ENCODE measurements at places on chromosomes 2 and 18.

DNA sequence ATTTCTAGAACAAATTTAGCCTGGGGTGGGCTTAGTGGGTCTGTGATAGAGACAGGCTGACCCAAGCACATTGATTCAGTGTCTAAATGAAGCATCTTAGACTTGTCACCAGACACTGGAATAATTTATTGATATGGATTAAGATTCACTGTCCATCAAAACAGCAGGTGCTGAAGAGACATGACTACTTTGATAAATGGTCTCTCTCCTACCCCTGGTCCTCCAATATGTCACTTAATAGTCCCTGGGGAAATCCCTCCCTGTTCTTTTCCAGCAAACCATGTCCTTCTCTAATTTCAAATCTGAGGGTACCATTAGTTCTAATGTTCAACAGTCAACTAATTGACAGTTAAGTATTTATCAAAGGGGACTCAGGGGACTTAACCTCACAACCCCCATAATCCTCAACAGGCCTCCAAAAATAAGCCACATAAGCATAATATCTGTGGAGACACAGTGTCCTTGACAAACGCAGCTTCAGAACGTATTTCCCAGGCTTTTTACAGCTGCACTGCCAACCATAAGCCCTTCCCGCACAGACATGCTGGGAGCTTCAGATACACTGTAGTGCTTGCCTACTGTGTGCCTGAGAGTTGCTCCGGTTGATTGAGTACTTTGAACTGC lies 391.0 kb downstream of the THSD7B start:
- DNase-seq: no peak

DNA sequence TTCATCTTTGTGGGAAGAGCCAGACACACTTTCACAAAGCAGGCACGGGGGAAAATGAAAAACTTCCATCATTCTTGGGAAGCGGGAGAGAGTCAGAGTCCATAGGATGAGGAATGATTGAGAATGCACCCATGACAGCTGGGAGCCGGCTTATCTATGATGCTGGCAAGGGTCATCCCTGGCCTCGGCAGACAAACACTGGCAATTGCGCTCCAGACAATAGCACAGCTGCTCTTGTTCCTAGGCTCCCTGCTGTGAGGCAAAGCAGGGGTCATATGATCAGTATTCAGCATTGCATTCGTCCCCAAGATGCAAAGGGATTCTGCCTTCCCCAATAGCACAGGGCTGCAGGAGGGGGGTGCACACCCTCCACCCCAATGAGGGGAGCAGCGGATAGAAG lies 33.0 kb downstream of the CYRIA start:
- no peak for DNase-seq

- no peak for DNase-seq
Measured at GRCh38 chr2:112566104-112566503, 18.3 kb upstream of the CHCHD5 start.

GRCh38 chr18:427005-427404 lies 73.5 kb downstream of the COLEC12 start:
- DNase-seq: no peak

DNA sequence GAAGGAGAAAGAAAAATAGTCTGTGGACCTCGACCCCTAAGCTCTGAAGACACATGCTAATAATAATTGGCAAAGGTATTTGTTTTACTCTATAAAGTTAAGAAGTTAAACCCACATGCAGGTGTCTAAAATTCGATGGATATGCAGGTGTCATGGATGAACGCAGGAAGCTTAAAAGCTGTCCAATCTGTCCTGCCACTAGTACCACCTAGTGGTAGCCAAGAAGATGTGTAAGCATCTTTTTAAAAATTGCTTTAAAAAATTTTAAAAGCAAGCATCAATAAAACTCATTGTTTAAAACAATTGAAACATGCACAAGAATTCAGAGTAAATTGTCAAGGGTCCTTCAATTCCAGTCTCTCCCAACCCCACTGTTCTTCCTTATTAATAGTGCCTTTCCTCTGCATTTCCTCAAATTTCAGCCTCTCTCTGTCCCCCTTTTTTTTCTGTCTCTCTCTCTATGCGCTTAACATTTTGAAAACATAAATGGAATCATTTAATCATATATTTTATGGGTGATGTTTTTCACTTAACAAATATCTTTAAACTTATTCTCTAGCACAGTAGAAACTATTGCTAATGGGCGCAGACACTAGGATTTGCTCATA lies 30.6 kb upstream of the PPP3R1 start:
- peak; percentile 53 for DNase-seq

GRCh38 chr2:98761909-98762308 lies 31.0 kb upstream of the MGAT4A start:
- DNase-seq: no peak

- DNase-seq: no peak
Measured at GRCh38 chr2:37323176-37323780, 1.4 kb downstream of the PRKD3 start.

- DNase-seq: peak; percentile 19
Measured at GRCh38 chr2:176997074-176997791, 215.4 kb upstream of the HNRNPA3 start.

DNA sequence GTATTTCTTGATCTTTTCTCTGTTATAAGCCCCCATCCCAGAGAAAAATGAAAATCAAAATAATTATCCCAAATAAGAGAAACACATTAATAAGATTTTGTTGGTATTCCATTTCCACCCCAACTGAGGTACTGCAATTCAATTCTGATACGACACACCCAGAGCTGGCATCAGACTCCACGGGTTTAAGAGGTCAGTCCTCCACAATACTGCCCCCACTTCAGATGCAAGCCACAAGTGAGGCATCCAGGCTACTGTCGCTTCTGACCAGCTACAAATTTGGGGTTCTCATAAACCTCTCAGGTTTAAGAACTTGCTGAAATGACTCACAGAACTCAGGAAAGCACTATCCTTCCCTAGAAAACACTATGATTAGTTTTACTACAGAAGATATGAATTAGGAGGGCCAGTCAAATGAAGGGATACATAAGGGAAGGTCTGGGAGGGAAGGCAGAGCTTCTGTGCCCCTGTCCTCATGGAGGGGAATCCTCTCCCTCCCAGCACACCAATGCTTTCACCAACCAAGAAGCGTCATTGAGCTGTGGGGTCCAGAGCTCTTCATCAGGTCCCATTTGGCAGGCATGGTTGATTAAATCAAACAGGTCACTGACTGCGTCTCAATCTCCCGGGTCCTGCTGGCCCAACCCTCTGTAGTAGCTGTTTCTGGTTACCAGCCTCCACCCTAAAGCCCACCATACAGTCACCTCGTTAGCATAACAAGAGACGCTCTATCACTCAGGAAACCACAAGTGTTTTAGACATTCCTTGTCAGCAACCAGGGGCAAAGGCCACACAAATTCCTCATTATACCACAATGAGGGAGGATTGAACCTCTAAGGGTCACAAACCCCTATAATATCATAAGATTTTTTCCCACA lies 46.2 kb downstream of the IWS1 start:
- no peak for DNase-seq

DNA sequence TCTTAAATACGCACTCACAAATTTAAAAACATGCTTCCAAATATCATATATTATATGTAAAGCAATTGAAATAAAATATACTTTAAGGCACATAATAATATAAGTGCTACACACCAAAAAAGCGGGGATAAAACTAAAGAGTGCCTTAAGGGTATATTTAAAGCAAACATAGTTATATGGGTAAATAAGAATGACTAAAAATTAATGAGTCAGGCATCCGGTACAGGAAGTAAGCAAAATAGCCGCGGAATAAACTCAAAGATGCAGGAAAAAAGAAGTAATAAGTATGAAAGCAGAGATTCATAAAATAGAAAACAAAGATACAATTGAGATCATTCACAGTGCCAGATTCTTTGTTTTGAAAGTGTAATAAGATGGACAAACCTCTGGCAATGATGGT lies 503.5 kb upstream of the SOX11 start:
- no peak for DNase-seq

DNA sequence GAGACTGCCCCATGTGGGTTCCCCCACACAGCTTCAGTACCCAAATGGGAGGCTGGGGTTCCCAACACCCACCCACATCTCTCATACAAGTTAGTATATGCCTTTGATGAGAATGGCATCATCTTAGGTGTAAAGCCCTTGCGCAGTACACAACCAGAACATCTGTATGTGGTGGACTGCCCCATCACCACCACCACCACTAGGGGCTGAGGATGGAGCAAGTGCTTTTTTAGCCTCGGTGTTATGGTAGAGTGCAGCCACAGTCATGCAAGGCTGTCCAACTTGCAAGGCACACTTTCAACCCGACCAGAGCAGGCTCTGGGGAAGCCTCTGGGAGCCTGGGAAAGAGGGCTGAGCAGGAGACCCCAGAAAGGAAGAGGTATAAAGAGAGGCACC lies 241.2 kb downstream of the TFCP2L1 start:
- no peak for DNase-seq

GRCh38 chr2:213065583-213066442 lies 85.6 kb downstream of the IKZF2 start:
- DNase-seq: no peak

- DNase-seq: no peak
Measured at GRCh38 chr2:64839844-64840243, 149.4 kb upstream of the SLC1A4 start.

GRCh38 chr2:47259829-47260228 lies 104.7 kb upstream of the STPG4 start:
- DNase-seq: no peak

- DNase-seq: no peak
Measured at GRCh38 chr2:38527338-38528007, 75.3 kb downstream of the HNRNPLL start.

DNA sequence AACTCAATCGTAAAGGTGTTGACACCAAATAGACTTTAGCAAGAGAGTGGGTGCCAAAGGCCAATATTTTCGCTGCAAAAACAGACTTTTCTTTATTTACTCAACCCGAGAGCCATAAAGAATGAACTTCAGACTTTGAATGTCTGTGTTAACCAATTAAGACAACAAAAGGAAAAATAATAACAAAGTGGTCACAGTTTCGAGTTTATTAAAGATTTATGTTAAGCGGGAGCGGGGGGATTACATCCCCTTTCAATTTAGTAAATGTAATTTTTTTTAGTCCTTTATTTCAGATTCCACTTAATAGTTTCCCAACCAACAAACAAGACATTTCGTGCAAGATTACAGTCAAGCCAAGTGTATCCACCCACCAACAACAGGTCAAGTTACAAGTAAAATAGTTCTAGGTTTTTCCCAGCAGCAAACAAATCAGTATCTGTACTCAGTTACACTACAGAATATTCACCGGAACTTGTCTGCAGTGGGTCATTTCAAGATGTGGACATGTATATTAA lies 9.0 kb downstream of the CDH2 start:
- DNase-seq: no peak

- DNase-seq: no peak
Measured at GRCh38 chr18:42330296-42330695, 375.3 kb downstream of the PIK3C3 start.

GRCh38 chr2:129757915-129758783 lies 221.3 kb upstream of the RAB6C start:
- no peak for DNase-seq

DNA sequence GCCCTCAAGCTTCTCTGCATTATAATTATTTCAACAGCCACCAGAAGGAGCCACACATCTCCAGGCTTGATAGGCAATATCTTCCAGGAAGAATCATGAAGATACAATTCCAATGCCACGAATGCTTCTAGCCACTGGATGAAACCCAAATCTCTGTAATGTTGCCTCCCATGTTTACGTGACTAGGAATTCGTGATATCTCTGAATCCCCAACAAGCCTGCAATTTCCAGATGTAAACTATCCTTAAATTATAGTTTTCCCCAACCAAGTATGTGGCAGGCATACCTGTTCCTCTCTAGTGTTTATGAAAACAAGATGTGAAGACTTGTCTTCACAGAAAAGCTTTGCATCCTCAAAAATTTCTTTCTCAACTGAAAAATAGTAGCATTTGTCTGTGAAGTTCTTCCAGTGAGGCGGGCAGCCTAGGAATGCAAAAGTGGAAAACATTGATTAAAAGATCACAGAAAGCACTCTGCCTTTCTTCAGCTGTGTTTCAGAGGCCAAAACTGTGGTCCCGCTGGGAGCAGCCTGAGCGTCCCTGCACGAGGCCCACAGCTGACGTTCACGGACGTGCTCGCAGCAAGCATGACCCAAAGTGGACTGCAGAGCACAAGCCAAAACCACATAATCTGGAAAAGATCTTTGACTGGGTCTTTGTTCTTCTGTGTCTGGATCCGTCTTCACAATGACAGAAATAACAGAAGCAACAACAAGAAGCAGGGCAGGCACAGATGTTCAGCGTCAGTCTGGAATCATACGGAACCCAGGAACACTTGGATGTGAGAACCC lies 65.1 kb upstream of the THOC1 start:
- DNase-seq: no peak

DNA sequence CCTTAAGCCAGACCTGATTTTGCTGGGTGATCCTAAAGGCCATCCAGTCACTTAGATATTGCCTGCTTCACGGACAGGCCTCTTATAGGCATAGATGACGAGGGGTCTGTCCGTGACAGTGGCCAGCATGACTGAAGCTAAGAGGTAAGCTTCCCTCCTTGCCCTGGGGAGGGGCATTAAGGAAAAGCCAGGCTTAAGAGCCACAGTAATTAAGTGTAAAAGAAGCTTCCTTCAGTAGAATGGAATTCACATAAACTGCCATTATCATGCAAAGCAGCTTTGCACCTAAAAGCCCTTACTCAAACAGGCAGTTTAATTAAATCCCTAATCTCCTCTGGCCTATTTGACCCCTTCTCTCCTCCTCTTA lies 99.4 kb upstream of the PKDCC start:
- no peak for DNase-seq

DNA sequence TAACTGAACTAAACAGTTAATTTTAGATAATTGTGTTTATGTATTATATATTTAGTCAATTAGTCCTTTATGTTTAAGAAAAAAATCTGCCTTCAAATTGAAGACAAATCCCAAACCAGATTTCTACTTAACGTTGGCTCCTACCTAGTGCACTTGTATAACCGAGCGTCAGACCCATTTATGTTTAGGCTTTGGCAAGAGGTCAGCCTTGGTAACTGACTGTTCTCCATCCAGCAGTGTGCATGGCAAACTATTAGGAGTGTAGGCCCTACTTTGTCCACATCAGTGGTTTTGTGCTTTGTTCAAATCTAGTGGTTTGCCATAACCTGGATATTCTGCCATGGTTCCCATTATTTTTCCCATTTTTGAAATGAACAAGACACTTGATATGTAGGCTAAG lies 114.8 kb downstream of the MIB1 start:
- DNase-seq: no peak

GRCh38 chr18:36665952-36666351 lies 162.8 kb downstream of the TPGS2 start:
- DNase-seq: no peak

- no peak for DNase-seq
Measured at GRCh38 chr2:200042102-200042735, 86.8 kb downstream of the MAIP1 start.

DNA sequence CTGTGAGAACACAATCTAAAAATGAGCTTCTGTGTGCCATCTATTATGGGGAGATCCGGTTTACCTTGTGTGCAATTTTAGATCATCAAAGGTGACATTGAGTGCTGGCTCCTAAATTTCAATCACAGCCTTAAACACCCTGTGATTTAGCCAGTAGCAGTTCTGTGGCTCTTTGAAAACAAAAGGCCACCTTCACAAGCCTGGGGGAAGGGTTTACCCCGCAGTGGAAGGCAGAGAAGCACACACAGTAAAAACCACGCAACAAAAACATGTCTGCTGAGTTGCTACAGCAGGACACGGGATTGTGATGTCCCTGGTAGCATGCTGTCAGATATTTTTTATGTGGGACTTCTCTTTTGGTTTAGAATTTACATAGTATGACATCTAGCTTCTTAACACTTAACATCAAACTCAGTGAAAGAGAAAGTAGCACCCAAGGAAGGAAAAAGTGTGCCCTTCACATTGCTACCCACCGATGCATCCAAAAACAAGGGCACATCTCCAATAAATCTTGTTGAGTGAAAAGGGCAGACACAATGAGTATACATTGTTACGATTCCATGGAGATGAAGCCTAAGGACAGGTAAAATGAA lies 56.1 kb upstream of the RNF152 start:
- DNase-seq: no peak

All from CD4-positive, alpha-beta T cell treated with Interleukin-4 for 4 hours (primary cell).